NCI-H1417 treated with DMSO at 0.1 percent for 48 hours (cell line): ENCODE measurements at places on chromosomes 5 and 9.

DNA sequence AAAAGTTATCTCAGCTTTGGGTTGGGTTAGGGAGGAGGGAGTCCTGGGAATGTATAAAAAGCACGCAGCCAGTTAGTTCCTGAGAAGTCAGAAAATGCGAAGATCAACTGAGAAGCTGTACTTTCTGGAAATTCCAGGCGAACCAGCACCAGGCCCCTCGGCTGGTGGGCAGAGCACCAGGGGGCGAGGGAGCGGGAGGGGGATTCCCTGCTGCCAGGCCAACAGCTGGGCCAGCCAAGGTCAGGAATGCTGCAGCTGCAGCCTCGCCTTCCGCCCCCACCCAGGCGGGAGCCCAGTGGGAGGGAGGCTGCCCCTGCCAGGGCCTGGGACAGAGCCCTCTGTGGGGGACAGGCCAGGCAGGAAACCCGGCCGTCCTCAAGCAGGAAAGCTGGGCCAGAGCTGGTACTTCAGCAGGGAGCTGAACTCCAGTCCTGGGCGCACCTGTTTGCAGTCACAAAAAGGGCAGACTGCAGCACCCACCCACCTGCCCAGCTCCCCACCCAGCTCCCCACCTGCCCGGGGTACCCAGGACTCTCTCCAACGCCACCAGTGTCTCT, 35.5 kb downstream of the VAV2 start:
- no peak for DNase-seq

DNA sequence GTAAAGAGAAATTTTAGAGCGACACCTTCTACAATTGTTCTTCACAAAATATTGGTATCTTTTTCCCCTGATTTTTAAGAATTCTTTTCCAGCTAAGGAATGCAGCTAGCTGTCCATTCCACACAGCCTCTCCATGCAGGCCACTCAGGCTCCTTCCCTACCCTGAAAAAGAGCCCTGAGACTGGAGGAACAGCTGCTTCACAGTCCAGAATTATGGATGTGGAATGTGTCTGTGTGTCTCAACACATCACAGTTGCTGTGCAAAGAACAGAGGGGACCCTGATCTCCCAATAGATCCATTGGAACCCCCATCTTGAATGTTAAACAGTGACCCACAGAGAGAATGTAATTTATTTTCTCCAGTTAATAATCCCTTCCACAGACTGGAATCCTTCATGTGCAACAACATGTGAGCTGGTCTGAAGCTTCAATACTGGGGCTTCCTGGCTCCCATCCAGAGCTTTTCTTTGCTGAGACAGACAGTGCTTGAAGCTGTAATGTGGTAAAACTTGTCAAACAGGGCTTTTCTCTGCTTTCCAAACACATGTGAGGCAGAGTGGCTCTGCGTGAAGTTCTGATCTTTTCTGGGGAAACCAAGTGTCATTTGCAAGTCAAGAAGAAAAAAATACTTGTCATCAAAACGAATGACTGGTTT, 53.3 kb upstream of the SMC5 start:
- DNase-seq, result no peak

- DNase-seq, result no peak
These were observed 192.2 kb downstream of the ROR2 start for GRCh38 chr9:91757782-91758181.

DNA sequence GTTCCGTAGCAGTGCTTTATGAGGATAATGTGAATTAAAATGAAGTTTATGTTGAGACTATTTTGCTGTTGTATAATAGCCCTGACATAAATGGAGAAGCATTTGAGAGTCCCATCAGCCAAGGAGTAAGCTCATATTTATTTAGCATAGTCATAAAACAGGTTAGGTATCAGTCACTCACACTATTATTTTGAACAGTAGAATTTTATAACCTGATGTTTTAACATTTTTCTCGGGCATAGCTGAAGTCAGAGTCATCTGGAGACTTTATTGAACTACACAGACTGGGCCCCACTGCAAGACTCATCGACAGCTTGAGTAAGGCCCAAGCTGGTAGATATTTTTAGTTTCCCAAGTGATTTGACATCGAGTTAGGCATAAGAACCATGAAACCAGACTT, 620.3 kb upstream of the WWC1 start:
- DNase-seq, result no peak

DNA sequence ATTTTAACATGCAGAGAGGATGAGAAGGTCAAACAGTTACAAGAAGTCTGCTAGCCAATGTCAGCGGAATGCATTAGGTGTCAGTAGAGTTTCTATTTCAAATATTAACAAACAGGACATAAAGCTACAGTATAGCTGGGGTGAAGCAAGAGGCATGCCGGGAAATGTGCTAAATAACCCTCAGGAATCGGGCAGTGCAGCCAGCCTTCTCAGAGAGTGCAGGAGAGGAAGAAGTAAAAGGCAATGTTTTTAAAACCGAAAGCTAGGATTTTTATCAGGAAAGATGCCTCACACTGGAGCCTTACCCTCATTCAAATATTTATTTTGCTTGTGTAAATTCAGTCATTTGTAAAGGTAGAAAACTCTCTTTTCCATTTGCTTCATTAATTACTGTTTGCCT, 59.1 kb upstream of the SH3GL2 start:
- DNase-seq, result no peak
